Esophagus mucosa (tissue), 1 donor: ENCODE measurements at places on chromosomes 13 and 19.
A peak's percentile ranks its signal among the peaks of the same experiment; 100 is the strongest.

GRCh38 chr19:38216785-38217641 is 7.0 kb downstream of the DPF1 start:
- no peak for ATAC-seq

GRCh38 chr19:51457351-51458013 is 772 bp downstream of the SIGLEC8 start:
- ATAC-seq, result no peak

DNA sequence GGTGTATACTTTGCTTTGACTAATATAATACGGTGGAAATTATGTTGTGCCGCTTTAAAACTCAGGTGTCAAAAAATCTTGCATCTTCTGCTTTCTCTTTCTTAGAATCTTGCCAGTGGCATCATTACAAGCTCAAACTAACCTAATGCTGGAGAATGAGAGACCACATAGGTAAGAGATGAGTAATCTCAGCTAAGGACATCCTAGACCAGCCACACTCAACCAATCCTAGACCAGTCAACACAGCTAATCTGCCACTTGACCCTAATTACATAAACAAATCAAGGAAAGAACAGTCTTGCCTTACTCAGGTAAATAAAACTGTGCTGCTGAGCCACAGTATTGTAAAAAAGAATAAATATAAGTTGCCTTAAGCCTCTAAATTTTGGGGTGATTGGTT is 1323.9 kb upstream of the SPRY2 start:
- no peak for ATAC-seq

DNA sequence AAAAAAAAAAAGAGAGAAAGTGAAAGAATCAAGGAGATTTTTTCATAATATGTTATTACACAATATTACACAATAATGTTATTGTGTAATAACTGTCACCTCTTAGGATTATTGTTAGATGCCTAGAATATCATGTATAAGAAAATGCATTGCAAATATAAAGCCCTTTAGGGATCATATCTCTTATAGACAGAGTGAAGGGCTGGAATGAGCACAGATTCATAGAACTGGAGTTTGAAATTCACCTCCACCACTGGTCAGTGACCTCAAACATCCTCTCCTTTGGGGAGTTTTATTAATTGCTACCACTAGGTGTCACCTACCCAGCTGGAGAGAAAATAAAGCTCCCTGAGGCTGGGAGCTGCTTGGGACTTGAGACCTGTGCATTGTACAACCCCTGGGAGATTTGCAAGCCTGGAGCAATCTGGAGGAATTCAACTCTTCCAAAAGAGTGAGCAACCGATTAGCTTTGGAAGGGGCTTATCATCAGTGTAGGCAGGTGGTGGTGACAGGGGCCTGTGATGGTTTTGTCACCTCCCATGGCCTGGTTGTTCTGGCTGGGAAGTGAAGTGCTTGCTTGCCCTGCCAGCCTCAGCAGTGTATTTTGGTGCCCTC is 30.3 kb upstream of the FRY start:
- peak; percentile 70 for ATAC-seq

GRCh38 chr19:30373593-30373992 is 1.4 kb downstream of the ZNF536 start:
- ATAC-seq, result no peak

GRCh38 chr13:40087091-40088002 is 431.9 kb downstream of the COG6 start:
- ATAC-seq, result peak; percentile 54

GRCh38 chr19:15614507-15615379 is at the start of gene CYP4F8:
TSS of gene CYP4F8 (plus strand) at chr19:15615218. CDS start at chr19:15615617, 399 bp downstream.
- peak; percentile 11 for ATAC-seq

- no peak for ATAC-seq
These were observed 512.2 kb downstream of the DIAPH3 start for GRCh38 chr13:59651479-59651878.

- ATAC-seq, result no peak
These were observed 71.7 kb downstream of the STK24 start for GRCh38 chr13:98505217-98505616.

DNA sequence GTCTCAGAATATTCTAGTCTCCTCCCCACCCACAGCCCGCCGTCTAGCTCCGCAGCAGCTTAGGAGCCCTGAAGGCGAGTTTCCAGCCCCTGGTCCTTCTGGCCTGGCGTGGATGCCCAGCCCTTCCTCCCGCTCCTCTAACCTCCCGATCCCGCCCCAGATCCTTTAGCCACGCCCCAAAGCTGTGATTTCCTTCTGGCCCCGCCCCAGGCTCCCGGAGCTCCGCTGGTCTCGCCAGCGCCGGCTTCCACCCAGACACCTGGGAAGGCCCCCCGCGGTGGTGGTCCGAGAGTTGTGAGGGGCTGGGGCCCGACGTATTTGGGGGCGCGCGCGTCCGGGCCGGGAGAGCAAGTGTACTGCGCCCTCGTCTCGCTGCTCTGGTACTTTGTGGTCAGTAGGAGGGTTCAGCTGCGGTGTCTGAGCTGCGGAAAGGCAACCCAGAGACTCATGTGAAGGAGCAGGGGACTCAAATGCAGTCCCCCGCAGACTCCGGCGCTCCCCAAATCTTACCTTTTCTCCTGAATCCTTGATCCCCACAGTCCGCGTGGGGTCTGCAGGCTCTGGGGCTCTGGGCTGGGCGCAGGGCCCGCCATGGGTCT is at the start of gene CGB7:
Gene CGB7, minus strand, starts transcription at position 114 of the 599 bp plus-strand sequence. CDS start 2,374 bp downstream, outside the sequence.
- ATAC-seq, result peak; percentile 53

GRCh38 chr13:101301053-101301452 is 115.3 kb downstream of the NALCN start:
- no peak for ATAC-seq

GRCh38 chr13:40648040-40648439 is 18.4 kb downstream of the FOXO1 start:
- ATAC-seq, result no peak

- peak; percentile 69 for ATAC-seq
These were observed 1.5 kb upstream of the SLC17A7 start for GRCh38 chr19:49442771-49443365.

- no peak for ATAC-seq
These were observed 12.1 kb upstream of the FCGBP start for GRCh38 chr19:39946532-39946931.

GRCh38 chr13:53474878-53475277 is 446.3 kb downstream of the OLFM4 start:
- ATAC-seq, result no peak

DNA sequence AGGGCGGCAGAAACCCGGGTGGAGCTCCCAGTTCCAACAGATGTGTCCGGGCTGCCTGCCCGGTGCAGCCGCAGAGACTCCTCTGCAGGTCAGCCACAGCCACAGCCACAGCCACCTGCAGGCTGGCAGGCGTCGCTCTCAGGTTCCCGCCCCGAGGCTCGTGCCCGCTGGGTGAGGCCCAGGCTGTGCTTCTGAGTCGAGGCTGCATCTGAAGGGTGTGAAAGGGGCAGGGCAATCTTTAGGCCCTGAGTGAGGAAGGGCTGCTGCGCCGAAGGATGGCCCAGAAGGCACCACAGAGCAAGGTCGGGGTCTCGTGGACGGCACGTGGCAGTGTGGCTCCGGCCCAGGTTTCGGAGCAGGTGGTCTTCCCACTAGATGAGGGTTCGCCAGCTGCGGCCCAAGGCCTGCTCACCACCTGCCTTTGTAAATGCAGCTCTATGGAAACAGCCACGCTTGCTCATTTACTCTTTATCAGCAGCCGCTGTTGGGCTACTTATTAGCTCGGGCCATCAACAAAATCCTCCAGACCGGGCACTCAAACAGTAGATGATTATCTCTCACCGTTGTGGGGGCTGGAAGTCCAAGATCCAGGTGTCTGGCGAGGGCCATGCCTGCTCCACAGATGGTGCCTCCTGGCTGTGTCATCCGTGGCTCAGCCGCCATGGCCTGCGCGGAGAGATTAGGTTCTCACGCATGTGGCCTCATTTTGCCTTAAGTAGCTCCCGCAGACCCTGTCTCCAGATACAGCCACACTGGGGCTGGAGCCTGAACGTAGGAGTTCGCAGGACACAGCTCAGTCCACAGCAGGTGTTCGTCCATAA is 40.3 kb upstream of the TFDP1 start:
- ATAC-seq, result no peak

- ATAC-seq, result no peak
These were observed 400.5 kb upstream of the PCDH9 start for GRCh38 chr13:67630640-67631039.

DNA sequence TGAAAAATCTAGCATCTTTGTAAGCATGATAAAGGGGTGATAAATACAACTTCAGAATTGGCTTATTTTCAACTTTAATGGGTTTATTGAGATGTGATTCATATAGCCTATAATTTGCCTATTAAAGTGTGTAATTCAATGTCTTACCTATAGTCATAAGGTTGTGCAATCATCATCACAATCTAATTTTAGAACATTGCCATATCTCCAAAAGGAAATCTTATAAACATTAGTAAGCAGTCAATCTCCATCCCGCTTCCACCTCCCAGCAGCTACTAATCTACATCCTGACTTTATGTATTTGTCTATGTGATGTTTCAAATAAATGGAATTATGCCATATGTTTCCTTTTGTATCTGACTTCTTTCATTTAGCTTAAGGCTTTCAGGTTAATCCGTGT is 145.2 kb upstream of the KLHL1 start:
- ATAC-seq, result no peak

DNA sequence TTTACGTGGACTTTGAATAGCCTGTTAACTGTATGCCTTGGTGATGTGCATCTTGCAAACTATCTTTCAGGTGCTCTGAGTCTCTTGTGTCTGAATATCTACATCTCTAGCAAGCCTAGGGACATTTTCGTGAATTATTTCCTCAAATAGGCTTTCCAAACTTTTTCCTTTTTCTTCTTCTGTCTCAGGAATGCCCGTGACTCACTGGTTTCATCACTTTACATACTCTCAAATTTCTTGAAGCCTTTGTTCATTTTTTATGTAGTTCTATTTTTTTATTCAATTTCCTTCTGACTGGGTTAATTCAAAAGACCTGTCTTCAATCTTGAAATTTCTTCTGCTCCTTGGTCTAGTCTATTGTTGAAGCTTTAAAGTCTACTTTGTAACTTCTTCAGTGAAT is 332.2 kb downstream of the OXGR1 start:
- no peak for ATAC-seq

DNA sequence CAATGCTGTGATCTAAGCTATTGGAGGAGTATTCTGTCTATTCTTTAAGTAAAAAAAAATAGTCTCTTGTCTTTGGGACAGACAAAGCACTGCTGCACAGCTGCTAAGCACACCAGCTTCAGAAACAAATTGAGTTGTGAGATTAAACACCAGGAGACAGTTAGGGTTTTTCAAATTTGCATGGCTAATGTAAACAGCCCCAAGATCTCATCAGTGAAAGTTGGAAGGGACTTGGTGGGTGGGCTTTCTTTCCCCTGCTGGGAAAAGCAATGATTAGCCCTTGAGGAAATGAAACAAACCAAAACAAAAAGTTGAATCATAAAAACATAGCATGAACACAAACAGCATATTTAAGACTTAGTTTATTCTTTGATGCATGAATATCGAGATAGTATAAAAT is 143.6 kb upstream of the SLITRK1 start:
- ATAC-seq, result no peak

DNA sequence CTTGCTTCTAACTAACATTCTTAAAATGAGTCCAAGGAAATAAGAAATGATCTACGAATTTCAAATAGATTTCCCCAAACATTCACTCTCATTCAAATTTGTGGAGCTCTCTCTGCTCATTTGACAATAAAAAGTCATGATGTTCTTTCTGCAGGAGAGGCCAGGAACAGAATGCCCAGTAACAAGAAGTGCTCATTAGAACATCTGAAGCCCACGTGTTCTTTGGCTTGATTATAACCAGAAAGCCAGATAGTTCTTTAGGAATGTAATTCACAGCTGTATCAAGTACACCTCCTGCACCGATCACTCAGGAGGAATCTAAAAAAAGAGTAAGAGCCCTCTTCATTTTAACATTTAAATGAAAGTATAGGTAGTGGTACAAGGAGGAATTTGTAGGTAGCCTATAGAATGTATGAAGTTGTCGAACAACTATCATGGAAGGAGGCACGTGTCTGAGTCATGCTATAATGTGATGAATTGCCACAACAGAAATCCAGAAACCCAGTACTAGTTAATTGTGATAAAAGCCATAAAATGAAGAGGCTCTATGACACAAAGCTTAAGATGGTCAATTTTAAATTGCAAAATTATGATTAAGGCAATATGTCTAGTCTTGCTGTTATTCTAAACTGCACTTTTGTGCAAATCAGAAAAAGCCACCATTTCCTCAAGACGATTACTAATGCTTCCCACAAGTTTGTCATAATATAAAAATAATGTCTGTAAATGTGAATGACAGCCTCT is 12.8 kb downstream of the MEDAG start:
- ATAC-seq, result no peak

GRCh38 chr13:27151798-27152599 is 19.6 kb downstream of the USP12 start:
- no peak for ATAC-seq

- no peak for ATAC-seq
These were observed 108.4 kb downstream of the ZNF557 start for GRCh38 chr19:7177926-7178325.

DNA sequence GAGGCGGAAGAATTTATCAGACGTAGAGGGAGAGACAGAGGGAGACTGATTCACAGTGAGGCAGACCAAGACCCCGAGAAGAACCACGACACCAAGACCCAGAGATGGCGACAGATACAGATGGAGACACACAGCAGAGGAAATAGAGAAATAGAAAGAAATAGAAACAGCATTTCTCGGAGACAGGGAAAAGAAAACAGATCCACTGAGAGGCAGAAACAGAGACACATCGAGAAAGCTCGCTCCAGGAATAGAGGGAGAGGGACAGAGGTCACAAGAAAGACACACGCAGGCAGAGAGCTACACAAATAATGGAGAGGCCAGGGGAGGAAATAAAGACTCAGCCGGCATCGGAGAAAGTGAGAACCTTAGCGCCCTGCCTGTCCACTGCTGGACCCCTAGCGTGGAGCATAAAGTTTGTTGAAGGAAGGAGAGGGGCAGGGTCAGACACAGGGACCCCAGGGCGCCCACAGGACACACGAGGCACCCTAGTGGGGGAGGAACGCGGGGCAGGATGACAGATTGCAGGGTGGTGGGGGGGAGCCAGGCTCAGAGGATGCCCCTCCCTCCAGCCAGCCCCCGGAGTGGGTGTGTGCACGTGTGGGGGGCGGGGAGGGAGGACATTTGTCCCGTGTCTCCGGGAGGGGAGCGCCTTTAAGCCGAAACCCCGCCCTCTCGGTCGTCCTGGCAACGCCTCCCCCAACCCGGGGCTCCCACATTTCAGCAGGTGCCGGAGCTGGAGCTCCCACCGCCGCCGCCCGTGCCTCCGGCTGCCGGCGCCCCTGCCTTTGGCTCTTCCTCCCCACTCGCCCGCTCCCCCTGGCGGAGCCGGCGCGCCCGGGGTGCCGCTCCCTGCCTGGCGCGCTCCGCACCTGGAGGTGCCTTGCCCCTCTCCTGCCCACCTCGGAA is at the start of gene PRKCG:
Gene PRKCG, plus strand, starts transcription at position 716 of the 909 bp plus-strand sequence. CDS start 298 bp downstream, outside the sequence.
- ATAC-seq, result no peak

DNA sequence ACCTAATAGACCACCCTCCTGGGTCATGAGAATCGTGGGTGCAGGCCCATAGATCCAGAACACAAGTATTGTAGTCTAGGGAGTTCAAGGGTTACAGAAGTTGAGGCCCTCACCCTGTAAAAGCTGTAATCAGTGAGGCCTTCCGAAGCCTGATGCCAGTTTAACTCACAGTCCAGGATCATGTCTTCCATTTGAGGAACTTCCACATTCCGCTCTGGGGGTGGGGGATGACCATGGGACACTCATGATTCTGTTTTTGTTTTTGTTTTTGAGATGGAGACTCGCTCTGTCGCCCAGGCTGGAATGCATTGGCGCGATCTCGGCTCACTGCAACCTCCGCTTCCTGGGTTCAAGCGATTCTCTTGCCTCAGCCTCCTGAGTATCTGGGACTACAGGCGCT is 1.7 kb upstream of the RASIP1 start:
- ATAC-seq, result no peak
